ENCODE measurements at places on chromosomes 7 and 10.

DNA sequence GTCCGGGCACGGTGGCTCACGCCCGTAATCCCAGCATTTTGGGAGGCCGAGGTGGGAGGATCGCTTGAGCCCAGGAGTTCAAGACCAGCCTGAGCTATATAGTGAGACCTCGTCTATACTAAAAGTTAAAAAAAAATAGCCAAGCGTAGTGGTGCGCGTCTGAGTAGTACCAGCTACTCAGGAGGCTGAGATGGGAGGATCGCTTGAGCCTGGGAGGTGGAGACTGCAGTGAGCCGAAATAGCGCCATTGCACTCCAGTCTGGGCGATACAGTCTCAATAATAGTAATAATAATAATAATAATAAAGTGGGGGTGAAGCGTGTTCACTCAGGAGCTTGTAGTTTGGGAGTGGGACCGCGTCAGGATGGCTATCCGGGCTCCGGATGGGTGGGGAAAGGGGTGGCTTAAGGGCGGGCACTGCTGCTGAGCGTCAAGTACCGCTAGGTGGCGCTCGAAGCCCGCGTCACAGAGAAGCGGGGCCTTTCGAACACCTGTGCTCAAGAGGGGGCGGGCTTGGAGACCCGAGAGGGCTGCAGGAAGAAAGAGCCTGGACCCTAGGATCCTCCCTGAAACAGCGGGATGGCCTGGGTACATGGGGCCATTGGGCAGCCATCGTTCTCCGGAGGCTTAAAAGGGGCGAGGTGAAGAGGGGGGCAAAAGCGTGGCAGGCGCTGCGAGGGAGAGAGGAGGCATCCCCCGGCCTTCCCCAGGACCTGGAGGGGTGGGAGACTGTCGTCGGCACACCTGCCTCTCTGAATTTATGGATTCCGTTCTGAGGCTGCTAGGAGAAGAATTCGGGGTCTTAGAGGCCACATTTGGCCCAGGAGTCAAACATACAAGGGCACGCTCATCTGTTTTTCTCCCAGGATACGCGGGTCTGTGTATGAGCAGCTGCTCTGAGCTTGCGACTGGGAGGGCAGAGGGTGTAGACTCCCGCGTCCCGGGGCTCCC lies 14.5 kb downstream of the LBX1 start:
- DNase-seq, result peak; percentile 65

DNA sequence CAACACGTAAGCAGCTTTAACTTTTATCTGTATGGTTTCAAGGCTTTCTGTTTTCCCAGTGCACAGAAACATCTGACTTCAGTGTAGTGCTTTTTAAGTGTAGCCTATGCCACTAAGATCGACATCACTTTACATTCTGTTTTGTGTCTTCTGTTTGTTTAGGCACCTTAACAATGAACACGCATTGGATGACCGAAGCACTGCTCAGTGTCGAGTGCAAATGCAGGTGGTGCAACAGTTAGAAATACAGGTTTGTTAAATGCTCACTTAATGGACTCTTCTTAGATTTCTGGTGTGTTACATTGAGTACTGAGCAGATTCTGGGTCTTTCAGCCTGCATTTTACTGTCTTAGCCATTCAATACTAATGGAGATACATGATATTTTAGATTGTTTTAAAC lies 237.4 kb downstream of the FOXP2 start:
- DNase-seq, result no peak

DNA sequence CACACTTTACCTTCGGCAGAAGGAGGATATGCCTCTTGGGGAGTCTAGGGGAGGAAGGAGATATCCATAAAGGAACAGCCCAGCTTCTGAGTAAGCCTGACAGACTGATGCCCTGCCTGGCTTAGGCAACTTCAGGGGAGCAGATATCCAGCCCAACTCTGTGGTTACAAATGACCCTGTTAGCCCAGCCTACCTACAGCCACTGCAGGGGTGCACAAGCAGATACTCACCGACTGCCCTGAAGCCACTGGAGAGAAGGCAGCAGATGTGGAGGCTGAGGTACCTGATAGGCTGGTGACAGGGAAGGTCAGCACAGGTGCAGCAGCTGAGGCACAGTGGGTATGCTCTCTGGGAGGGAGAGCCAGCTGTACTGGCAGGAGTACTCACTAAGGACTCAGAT lies 770.2 kb downstream of the GRID1 start:
- DNase-seq, result no peak

GRCh38 chr7:50685135-50686065 lies 97.3 kb downstream of the GRB10 start:
- peak; percentile 31 for DNase-seq

- DNase-seq, result no peak
Measured at GRCh38 chr7:39757604-39758003, 134.2 kb downstream of the RALA start.

GRCh38 chr10:119001717-119002500 lies 27.6 kb upstream of the NANOS1 start:
- DNase-seq, result no peak

DNA sequence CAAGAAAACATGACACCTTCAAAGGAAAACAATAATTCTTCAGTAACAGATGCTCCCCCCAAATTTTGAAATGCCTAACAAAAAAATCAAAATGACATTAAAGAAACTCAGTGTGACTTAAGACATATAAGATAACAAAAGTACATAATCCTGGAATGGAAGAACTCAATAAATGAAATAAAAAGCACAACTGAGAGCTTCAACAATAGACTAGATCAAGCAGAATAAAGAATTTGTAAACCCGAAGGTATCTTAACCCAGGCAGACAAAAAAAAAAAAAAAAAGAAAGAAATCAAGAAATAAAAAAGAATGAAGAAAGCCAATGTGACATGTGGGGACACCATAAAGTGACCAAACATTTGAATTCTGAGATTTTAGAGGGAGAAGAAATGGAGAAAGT lies 27.7 kb upstream of the LRRD1 start:
- DNase-seq, result no peak

DNA sequence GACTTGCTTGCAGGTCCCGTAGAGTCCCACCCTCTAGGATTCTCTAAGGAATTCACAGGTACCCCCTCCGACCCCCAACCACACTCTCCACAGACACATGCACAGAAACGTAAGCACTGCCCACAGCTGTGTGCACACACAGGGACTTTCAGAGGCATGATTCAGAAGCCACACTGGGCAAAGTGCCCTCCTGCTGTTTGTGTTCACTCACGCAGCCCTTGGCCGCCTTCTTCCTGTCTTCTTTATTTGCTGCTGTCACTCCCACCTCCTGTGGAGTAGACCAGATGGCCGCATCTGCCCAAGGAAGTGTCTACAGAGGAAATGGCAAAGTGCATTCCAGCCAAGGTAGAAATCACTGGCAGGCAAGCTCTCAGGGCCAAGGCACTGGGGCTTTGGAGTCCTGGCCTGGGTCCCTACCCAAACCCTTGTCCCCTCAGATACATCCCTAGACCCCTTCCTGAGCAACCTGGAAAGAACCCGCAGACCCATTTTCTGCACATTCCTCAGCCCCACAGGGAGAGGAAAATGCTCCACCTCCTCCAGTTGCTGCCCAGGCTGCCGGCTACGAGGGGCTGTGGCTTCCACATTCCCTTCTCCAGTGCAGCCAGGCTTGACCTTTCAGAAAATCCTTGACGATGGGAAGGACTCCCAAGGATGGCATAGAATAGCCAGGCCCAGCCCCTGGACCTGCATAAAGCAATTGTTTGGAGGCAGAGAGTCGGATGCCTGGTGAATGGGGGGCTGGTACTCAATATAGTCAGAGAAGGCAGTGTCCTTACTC lies 21.6 kb upstream of the GIMAP8 start:
- peak; percentile 57 for DNase-seq

- no peak for DNase-seq
Measured at GRCh38 chr10:123772645-123773508, 106.7 kb downstream of the GPR26 start.

GRCh38 chr7:73504920-73505319 lies 17.2 kb downstream of the BAZ1B start:
- DNase-seq, result no peak

DNA sequence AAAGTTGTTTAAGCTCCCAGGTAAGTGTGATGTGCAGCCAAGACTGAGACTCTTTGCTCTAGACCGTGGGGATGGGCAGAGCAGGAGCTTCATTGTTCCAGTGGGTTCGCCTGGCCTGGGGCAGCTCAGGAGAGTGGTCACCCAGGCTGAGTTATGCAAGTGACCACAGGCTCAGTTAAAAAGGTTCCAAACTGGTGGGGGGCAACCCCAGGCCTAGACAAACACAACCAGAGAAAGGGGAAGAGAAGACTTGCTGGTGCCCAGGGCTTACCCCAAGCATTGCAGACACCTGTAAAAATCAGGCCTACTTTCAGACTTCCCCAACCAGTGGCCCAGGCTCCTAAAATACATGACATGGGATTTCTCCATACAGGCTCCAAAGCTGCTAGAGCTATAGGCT lies 21.6 kb downstream of the CREB3L2 start:
- no peak for DNase-seq

- DNase-seq, result peak; percentile 16
Measured at GRCh38 chr7:41698726-41699125, 4.2 kb downstream of the INHBA start.

DNA sequence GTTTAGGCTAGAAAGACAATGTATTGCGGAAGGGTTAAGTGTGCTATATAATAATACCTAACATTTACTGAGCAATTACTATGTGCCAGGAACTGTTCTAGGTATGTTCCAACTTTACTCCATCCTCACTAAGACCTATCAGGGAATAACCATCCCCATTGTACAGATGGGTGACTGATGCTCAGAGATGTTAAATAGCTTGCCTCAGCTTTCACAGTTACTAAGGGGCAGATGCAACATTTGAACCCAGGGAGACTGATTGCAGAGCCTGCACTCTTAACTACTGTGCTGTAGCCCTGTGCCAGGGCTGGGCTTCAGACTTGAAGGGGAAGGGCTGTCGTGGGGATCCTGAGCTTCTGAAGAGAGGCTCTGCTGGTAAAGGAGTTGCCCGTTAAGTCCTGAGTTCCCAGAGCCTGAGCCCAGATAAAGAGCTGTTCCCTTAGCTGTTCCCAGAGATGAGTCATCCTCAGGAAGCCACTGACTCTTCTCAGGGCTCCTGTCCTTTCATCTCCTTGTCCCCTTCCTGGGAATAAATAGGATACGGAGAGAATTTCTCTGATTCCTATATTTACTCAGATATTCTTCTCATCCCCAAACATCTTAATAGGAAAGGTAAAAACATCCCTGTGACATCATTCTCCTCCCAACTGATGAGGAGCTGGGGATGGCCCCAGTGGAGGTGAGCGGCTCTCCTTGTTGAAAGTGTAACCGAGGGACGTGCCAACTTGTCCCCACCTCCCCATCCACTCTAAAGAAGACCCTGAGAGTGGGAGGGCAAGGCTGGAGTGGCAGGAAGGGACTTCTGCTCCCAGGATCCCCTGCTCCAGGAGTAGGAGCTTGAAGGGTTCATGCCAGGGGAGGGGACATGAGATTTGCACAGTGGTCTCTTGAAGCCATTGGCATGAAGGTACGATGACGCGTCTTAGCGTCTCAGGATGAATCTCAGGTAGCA lies 28.0 kb upstream of the HABP2 start:
- peak; percentile 17 for DNase-seq

DNA sequence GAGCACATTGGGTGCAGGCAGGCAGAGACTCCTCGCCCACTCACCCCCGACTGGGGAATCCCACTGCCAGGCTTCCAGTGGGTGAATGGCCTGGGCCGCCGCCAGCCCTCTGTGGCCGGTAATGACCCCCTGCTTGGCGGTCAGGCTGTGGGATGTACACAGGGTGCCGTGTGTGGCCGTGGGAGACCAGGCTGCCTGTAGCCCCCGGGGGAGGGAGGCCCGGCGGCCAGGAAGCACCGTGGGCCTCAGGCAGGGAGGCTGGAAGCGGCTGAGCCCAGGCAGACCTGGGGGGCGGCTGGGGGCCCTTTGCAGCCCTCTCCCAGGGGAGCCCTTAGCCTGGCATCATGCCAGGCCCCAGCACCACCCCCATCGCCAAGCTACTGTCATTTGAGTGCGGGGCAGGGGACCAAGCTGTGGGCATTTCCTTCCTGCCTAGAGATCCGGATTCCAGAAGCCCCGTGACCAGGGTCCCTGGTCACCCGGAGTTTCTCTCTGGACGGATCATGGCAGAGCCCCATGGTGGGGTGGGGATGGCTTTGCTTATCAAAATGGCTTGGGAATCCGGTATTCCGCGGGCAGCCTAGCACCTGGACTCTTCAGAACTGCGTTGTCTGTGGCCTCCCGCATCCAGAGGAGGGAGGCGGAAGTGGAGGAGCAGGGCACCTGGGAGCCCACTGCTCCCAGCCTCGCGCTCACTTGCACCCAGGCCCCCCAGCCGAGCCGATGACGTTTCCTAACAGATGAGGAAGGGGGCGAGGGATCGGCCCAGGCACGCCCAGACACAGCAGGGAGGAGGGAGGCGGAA lies 1.1 kb downstream of the TTYH3 start:
- peak; percentile 91 for DNase-seq

GRCh38 chr7:29332042-29332811 lies 137.7 kb downstream of the CHN2 start:
- DNase-seq, result peak; percentile 44

GRCh38 chr10:12389154-12389734 lies 39.9 kb downstream of the CAMK1D start:
- peak; percentile 37 for DNase-seq

GRCh38 chr10:11810313-11810766 lies 12.8 kb upstream of the PROSER2 start:
- no peak for DNase-seq

- no peak for DNase-seq
Measured at GRCh38 chr10:132371641-132372081, 25.3 kb upstream of the PWWP2B start.

DNA sequence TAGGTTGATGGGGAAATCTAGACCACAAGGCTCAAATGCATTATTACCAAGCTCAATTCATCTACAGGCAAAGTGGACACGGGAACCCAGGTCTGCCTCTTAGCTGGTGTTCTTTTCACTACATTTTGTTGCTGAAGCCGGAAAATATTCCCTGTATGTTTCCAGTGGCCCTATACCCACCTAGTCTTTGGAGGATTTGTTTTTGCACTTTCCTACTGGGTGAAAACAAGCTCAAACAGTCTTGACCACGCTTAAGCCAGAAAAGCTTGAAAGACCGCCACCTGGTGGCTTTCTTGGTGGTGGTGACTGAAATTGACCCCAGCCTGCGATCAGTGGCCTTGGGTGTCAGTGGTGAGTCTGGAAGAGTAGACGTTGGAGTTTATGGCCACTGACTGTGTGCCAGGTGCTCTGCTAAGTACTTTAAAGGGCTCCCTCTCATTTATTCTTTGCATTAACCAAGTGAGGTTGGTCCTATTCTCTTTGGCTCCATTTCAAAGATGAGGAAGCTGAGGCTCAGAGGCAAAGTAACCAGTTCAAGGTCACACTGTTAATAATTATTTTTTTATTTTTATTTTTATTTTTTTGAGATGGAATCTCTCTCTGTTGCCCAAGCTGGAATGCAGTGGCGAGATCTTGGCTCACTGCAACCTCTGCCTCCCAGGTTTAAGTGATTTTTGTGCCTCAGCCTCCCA lies 11.1 kb upstream of the CRTAC1 start:
- DNase-seq, result peak; percentile 68

- no peak for DNase-seq
Measured at GRCh38 chr10:63253040-63253439, 119.9 kb downstream of the NRBF2 start.

Measured in stomach (tissue), 19 donors.